ENCODE measurements at places on chromosomes 7 and 10.

DNA sequence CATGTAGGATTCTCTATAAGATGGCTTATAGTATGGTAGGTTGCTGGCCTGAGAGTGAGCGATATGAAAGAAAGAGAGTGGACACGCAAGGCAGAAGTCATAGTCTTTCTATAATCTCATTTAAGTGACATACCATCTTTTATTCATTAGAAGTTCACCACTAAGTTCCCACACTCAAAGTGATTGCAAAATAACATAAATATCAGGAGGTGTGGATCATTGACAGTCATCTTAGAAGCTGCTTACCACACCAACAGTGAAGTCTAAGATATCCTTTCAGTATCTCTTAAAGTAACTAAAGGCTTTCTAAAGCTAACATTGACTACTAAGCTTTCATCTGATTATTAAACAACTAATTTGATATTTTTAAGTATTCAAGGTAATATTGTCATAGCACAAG is 36.9 kb upstream of the GNAI1 start:
- DNase-seq: no peak

DNA sequence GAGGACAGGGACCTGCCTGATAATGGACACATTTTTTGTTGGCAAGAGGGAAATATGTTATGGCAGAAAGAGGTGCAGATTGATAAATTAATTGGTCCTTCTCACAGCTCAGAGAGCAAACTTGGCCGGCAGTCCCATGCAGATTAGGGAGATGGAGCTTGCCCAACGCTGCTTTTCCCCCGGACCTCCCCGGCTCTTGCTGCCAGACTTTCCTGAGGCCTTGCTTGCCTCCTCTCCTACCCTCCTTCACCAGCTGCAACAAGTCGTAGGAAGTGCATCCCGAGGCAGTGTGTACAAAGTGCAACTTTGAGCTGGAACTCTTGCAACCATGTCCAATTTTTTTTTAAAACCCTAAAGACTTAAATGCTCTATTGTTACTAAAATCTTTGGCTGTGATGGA is 215.5 kb downstream of the LRMDA start:
- DNase-seq: no peak

DNA sequence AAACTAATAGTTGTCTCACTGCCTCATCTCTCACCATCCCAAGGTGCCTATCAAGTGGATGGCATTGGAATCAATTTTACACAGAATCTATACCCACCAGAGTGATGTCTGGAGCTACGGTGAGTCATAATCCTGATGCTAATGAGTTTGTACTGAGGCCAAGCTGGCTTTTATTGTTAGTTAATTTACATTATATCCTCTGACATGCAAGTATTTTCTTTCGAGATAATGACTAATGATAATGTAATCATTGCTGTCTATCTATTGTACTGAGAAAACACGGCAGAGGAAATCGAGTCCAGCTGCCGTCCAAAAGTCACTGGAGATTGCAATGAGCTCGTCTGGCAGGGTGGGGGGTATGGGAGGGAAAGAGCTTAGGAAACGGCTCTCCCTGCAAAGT is 172.4 kb upstream of the LANCL2 start:
- no peak for DNase-seq

DNA sequence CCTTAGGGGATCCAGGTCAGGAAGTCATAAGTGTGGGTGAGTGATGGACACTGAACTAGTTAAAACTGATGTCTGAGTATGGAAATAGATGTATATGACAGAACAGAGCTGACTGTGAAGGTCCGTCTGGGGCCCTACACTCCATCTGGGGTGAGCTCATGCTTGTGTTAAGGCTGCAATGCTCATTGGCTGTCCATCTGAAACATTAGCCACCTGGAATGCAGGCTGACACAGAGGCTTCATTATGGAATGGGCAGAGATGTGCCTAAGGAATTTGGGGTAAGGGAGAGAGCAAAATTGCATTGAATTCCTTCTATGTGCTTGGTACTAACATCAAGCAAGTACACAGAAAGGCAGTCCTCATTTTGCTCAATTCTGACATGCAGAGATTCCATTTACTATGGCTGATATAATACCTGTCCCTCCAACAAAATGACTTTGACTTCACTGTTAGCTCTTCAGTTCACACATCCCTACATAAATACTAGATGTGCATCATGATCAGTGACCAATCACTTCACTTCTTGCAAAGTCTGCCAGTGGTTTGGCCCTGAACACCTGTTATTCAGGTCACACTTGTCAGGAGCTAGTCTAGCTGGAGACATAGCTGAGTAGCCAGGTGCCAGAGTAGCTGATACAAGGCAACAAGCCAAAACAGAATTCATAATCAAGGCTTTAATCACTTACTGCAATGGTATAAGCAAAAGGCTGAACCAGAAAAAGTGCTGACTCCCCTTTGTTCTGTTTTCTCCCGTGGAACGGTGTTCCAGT is 128.9 kb upstream of the VWC2 start:
- DNase-seq: no peak

GRCh38 chr10:35182631-35183510 is 56.2 kb downstream of the CREM start:
- no peak for DNase-seq
